ENCODE measurements at places on chromosomes 16 and 17.
A peak's percentile ranks its signal among the peaks of the same experiment; 100 is the strongest.

- DNase-seq = no peak
Observed at GRCh38 chr17:79159926-79160325, 85.3 kb downstream of the ENGASE start.

DNA sequence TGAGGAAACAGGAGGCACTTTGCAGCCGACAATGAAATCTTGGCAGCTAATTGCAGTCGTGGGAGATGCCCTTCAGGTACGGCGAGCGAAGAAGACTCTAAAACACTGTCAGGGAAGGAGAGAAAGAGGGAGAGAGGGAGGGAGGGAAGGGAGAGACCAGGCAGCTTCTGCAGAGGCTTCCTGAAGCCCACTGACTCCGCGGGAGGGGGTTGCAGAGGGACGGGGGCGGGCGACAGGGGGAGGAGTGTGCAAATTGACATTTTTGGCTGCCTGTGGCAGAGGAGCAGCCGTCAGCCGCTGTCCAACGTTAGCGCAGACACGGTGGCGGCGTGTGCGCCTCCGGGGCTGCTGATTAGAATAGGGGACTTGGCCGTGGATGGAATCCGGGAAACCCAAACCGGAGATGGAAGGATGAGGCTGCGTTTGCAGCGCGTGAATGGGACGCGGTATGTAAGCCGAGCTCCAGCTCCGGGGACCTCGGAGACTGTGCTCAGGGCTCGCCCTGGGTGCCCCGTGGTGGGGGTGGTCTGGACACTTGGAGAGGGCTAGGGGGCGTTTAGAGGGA, 849.1 kb upstream of the RBFOX1 start:
- peak; percentile 2 for DNase-seq

DNA sequence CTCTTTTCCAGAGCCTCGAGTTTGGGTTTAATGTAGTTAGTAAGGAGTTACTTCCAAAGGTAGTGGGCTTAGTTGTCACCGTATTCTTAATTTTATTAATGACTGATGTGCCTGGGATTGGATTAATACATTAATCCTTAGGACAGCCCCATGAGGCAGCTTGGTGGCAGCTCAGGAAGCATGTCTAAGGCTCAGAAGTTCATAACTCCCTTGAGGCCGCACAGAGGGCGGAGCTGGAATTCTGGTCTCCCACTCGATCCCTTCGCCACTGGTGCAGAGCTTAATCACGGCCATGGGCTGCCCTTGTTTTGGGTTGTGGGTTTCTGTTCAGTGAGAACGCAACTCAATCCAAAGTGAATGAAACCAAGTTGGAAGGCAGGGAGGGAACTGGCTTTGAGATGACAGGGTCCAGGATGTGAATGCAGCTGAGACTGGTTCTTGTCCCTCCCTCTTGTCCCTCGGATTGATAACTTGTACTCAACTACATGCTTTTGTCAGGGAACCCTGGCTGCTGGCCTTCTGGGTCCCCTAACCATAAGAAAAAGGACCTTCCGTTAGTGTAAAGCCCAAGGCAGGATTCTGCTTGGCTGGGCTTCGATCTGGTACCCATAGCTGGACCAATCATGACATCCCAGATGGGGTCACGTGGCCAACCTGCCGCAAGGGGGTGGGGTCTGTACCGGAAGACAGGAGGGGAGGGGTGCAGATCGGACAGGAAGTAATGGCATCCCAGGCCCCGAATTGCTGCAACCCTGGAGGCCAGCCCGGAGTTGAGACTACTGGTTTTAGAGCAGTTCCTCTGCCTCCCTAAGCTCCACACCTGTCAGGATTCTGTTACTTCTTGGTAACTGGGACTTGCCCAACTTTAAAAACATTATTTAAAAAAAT, 45.4 kb downstream of the SNX20 start:
- DNase-seq = no peak

- no peak for DNase-seq
Observed at GRCh38 chr16:23131436-23131835, 17.8 kb downstream of the USP31 start.

DNA sequence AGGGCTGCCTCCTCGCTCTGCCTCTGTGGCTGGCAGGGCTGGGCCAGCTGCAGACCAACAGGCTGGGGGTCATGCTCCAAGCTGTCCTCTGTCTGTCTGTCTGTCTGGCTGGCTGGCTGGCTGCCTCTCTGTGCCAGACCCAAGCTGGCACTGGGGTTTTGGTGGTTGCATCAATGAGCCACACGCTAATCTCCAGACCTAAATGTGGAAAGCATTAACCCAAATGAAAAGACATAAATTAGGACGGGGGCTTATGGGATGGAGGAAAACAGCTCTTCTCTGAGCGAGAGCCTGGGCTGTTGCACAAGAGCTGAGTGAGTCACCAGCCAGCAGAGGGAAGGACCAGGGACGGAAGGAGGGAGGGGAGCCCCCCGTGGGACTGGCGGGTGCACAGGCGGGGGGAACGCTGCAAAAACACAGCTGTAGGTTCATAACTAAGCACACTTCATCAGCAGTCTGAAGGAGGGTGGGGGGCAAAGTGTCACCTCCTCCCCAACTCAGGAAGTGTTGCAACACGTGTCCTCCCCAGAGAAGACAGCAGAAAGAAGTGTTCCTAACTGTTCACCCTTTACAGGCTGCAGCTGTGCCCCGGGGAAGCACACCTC, 83.4 kb downstream of the GAS7 start:
- no peak for DNase-seq

GRCh38 chr16:1580956-1581355, 30.9 kb downstream of the IFT140 start:
- DNase-seq = no peak

DNA sequence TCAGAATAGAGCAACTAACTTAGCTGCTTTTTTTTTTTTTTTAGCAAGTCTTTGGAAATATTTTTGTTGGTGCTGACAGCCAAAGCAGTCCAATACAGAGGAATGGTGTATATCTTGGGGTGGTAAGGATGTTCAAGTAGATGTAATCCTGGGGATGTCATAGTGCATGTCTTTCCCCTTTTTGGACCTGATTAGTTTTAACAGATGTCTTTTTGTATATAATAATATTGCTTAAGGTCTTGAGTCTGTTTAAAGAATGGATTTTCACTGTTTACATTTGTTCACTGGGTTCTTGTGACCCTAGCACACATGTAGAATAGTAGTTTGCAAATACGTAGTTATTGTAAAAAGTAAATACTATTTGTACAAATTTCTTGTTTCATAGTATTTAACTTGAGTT, 7.9 kb downstream of the TAF15 start:
- no peak for DNase-seq

GRCh38 chr17:5364156-5364555, 55.3 kb downstream of the NUP88 start:
- DNase-seq = no peak

- no peak for DNase-seq
Observed at GRCh38 chr16:63806794-63807506, 1314.9 kb downstream of the CDH11 start.

DNA sequence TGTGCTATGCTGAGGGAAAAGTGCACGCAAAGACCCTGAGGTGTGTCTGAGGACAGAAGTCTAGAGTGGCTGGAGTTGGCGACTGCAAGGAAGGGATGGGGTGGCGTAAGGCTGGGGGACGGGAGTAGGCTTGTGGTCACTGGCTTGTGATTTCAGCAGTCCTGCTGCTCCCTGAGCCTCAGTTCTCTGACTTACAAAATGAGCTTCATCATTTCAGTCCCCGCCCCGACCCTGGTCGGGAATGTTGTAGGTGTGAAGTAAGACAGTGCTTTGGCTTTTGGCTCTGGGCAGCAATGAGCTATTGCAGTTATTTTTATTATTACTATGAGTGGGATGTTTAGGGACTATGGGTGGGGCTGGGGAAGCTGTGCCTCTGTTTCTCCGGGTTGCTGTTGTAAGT, 8.6 kb downstream of the ADGRG1 start:
- DNase-seq = no peak

DNA sequence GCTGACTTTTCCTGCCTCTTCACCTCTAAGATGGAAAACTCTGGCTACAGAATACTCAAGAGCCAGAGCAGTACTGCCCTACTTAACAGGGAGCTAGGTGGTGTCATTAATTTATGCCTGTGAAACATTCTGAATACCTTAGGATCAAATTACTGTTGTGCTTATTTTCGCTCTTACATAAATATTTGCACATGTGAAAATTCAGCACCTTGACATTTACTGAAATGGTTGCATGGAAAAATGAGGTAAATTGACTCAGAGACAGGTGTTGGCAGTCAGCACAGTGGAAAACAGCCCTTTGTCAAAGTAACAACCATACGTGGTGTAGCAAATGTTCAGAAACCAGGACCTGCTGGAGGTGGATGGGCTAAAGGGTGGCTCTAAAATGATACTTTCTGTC, 193.6 kb downstream of the CDH8 start:
- DNase-seq = no peak

DNA sequence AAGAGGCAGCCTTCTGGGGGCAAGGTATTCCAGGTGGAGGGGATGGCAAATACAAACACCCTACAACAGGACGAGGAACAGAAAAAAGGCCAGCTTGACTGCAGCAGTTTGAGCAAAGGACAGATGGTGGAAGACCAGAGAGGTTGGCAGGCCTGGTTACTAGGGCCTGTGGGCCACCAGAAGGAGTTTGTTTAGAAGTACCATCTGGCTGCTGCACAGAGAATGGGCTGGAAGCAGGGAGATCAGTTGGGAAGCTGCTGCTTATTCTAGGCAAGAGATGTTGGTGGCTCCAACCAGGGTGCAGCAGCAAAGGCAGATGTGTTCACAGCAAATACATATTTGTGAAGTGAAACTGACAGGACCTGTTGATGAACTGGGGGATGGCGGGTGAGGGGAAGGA, 2.9 kb upstream of the YPEL2 start:
- DNase-seq = no peak

- DNase-seq = no peak
Observed at GRCh38 chr16:82252582-82252981, 82.6 kb upstream of the MPHOSPH6 start.

- DNase-seq = no peak
Observed at GRCh38 chr16:89313583-89313982, 96.1 kb downstream of the ZNF778 start.

DNA sequence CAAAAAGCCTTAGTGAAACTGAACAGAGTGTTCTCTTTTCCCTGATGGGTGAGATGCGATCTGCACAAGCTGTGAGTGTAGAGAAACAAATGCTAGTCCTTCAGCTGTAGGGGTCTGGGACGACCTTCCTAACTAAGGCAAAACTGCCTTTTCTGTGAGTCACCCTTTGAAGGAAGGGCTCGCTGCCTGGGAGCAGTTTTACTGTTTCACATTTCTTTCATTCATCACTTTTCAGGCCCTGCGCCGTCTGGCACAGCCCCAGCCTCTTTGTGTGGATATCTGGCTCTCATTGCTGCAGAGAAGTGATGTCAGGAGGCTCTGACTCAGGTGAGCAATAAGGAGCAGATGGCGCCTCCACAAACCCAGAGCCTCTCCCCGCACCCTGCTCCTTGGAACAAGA, 57.4 kb downstream of the HS3ST3A1 start:
- no peak for DNase-seq

GRCh38 chr16:55017321-55017720, 86.7 kb downstream of the IRX5 start:
- no peak for DNase-seq

GRCh38 chr17:73588891-73589290, 55.4 kb downstream of the SDK2 start:
- DNase-seq = no peak

- no peak for DNase-seq
Observed at GRCh38 chr16:3738541-3738940, 21.2 kb upstream of the TRAP1 start.

GRCh38 chr17:34398990-34399389, 36.0 kb upstream of the CCL1 start:
- no peak for DNase-seq

DNA sequence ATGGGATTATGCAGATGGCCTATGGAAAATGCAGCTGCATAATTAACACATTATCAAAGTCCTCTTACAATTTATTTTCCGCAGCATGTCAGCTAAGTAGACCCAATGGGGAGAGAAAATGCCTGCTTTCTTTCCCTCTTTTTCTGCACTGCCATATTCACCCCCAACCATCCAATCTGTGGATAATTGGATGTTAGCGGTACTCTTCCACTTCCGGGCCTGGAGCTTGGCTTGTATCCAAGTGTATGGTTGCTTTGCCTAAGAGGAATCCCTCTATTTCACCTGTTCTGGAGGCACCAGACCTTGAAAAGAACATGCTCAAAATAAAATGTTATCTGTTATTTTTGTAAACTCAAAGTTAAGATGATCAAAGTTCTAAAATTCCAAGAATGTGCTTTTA, 41.1 kb upstream of the CACNG3 start:
- no peak for DNase-seq

GRCh38 chr16:58345574-58346354, 46.5 kb upstream of the GINS3 start:
- DNase-seq = no peak

DNA sequence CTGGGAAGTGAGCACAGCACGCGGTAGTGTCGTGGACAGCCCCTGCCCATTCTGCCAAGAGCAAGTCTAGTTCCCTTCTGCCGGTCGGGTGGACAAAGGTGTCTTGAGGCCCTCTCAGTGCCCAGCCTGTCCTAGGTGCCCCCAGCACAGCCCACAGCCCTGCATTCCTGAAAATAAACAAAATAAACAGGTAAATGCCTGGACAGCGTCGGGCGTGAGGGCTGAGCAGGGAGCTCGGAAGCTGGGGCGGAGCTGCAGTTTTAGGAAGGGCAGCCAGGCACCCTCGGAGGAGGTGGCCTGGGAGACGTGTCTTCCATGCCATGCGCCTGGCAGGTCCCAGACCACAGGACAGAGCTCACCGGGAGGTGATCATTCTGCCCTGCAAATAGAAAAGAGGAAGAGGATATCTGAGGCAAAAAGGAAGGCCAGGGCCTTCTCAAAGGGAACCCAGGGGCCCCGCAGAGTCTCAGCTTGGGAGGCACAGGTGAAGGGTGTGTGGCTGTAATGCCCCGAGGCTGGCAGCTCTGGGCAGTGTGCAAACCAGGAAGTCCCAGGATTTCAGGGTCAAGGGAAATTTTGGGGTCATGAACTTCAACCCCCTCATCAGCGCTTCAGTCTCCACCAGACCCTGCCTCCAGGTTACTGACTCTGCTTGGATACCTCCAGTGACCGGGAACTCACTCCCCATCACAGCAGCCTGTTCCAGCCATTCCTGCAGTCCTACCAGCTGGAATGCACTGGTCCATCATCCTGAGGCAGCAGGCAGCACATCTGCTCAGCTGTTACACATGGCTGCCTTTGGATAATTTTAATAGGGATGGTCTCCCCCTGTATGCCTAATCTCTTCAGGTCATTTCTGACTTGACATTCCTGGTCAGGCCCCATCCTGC, 1.7 kb downstream of the ZNF469 start:
- DNase-seq = no peak

DNA sequence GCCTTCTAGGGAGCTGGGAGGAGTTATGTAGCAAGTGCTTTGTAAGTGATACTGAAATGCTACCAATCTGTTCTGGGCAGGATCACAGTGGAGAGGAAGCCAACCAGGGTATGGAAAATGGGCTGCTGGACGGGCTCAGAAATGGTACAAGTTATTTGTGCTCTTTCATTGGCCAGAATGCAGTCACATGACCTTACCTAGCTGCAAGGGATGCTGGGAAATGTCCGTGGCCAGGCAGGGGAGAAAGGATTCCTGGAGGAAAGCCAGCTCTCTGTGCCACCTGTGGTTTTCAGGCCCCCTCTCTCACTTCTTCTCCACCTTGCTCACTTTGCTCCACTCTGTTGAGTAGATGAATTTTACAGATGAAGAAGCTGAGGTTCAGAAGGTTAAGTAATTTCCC, 4.8 kb downstream of the EEF2K start:
- no peak for DNase-seq
